ENCODE measurements at places on chromosomes 3 and 15.

GRCh38 chr15:74044267-74045110, 37.9 kb downstream of the GOLGA6A start:
- no peak for DNase-seq

DNA sequence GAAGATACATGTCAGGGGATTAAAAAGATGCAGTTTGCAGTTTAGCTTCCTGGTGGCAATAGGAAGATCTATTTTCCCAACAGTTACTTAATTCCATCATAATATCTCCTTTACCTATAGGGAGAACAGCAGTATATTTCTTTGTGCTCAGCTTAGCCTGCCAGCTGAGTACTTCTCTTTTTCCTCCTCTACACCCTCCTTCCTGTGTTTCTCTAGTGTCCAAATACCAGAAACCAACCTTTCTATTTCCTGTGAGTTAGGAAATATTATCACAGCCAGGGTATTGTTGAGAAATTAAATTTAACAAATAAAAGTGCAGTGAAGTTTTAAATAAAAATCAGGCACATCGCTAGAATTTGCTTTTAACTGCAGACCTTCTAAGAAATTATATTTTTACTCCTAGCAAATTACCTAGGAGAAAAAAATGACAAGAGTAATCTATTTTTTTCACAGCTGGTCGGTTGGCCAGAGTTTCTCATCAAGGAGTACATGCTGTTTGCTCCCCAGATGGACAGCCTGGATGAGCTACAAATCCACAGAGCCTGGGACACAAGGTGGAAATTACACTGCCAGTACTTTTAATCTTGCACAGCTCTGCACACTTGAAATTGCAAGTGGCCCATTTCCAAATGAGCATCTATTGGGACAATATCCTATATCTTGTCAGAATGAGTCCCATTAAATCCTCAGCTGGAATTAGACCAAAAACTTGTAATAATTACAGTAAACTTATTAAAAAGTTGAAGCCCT, 185.2 kb upstream of the CFAP20DC start:
- no peak for DNase-seq

GRCh38 chr3:89358281-89358680, 250.9 kb downstream of the EPHA3 start:
- DNase-seq, result no peak

- DNase-seq, result no peak
These were observed 19.5 kb downstream of the DNAJB11 start for GRCh38 chr3:186589856-186590579.

DNA sequence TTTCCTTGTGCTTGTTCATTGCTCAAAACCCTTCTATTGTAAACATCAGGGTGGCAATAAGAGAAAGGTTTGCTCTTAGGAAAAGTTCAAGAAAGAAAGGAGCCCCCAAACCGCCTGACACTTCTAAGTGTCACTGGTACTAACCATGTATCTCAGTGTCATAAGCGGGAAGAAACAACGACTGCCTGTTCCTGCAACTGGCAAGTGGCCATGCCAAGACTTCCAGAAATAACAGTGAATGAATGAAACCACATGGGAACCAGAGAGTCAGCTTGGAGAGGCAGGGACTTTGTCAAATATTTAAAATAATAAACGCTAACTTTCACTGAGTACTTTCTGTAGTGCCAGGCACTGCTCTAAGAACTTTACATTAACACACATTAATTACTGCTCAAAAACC, 1.1 kb downstream of the PLSCR2 start:
- no peak for DNase-seq

GRCh38 chr3:50264964-50265485, 3.9 kb upstream of the SEMA3B start:
- DNase-seq, result no peak

DNA sequence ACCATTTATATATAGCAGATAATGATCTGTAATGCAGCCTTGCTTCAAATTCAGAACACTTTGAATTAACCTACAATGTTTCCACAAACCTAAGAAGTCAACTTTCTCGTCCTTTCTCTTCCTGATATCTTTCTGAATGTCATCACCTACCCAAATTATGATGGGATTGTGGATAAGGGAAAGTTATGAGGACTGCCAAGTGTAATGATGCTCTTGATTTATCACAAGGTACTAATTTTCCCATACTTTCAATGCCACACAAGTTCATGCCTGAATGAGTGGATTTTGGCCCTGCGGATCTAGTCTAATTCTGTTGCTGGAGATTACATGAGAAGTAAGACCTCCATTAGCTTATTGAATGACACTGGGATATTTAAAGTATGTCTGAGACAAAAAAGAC, 82.6 kb upstream of the NANOGP8 start:
- DNase-seq, result no peak

DNA sequence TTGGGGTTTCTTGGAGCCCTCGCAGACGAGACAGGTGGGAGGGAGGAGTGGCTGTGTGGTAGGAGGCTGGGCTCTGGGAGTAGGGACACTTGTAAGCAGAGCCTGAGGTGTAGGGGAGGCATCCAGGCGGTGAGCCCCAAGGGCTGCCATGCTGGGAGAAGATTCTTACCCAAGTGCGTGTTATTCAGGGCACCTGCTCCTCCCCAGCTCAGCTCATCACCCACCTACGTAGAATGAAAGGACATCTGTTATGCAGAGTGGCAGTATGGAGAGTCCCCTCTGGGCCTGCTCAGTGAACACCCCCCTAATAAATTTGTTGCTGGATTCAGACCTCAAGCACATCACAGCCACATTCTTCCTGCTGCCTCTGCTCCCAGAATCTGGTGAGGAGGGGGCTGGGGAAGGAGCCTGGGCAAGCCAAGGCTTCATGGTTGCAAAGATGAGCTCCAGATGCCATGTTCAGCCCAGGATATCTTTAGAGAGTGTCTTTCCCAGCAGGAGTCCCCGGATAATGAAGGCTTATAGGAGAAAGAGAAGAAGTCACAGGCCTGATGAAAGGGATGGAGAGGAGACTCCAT, 261.8 kb downstream of the EPHB1 start:
- DNase-seq, result no peak

DNA sequence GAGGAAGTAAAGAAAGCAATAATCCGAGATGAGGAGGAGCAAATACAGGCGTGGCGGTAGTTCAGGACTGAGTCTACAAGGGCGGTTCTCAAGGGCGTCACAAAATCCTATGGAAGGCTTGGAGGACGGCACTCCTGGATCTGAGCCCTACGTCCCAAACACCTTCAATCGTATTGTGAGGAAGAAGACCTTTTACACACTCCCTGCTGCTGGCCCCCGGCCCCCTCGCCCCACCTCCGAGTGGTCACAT, 747 bp downstream of the PLD1 start:
- no peak for DNase-seq

- DNase-seq, result no peak
These were observed 75.1 kb downstream of the ATP10A start for GRCh38 chr15:25787855-25788520.

DNA sequence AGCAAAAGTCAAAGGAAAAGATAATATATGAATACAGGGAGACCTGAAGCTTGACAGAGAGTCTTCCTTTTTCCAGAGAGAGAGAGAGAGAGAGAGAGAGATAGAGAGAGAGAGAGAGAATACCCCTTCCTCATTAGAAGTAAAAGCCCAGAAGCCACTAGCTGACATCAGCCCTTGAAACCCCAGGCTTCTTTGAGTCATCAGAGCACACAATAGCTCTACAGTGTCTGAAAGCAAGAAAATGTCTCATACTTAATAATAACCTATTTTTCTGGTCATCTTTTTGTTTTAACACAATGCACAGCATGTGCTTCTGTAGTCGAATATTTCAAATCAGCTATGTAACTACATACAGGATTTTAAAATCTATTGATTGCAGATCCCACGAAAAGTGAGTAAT, 109.2 kb upstream of the NANOGP8 start:
- no peak for DNase-seq

DNA sequence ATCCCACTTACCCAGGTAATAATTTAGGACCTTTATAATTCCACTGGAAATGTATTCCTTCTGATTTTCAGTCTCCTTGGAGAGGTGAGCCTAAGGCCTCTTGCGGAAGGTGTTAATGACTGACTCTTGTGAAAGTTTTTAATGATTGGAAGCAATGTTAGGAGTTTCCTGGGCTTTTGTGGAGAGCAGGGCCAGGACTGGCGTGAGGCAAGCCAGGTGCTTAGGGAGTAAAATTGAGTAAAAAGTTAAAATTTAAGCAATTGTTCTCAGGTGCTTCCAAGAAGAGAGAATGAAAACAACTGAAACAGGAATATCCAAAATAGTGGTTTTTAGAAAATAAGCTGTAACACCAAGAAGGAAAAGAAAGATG, 130.6 kb upstream of the TGFBR2 start:
- DNase-seq, result no peak

DNA sequence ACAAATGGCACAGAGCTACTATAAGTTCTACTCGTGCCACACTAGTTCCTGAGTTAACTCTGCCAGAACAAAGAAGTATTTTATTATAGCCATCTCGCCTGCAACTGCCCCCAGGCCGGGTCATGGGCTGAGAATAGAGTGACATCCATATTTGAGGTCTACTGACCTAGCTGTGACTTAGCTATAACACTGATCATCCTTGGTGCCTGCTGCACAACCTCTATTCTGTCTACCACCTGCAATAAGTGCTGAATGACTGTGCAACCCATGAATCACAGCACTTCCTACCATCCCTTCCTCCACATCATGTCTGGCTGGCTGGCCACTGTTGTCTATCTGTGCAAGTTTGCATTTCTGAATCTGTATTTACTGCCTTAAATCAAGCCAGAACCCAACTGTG, 506.5 kb upstream of the TBL1XR1 start:
- DNase-seq, result no peak

DNA sequence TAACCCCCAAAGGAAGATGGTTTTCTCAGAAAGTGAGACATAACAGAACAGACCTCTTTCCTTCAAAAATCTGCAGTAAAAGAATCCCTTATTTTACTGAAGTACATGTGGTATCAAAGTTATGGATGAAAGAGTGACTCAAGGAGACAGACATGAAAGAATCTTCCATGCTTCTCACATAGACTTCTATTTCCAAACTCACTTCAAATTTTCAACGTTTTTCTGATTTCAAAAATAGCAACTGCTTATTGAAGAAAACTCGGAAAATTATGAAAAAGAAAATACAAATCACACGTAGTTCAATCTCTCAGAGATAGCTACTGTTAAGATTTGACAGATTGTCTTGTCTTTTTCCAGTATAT, 39.8 kb upstream of the TRA2B start:
- DNase-seq, result no peak

DNA sequence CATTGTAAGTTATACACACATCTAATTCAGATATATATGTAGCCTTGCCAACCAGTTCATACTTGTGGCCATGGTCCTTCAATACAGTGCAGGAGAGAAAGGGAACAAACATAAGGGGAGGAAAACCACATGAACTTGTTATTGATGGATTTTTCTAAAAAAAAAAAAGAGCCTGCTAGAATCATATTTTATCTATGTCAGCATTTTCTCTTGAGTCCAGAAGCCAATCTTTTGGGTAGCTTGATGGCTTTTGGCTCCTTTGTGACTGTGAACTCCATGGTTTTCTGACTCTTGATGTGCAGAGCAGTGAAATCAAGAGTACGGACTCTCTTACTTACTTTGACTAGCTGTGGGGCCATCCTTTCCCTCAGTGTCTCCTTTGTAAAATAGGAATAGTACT, 197.4 kb upstream of the DPH6 start:
- DNase-seq, result no peak

DNA sequence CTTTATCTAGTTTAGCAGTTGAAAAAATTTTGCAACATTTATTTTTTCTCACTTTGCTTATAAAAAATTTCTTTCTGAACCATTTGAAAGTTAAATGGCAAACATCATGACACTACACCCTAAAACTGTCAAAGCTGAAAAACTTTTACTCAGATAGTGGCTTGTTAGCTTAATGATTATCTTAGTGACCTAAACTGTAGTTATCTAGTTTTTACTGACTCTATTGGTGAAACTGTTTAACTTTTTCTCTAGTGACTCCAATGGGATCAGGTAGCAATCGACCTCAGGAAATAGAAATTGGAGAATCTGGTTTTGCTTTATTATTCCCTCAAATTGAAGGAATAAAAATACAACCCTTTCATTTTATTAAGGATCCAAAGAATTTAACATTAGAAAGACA, 13.3 kb downstream of the FBXO22 start:
- no peak for DNase-seq

GRCh38 chr15:57323806-57324589, 52.3 kb upstream of the CGNL1 start:
- DNase-seq, result no peak

- no peak for DNase-seq
These were observed 741.6 kb upstream of the CBLB start for GRCh38 chr3:106610362-106610959.

GRCh38 chr3:13652728-13653127, 103.8 kb downstream of the FBLN2 start:
- no peak for DNase-seq

DNA sequence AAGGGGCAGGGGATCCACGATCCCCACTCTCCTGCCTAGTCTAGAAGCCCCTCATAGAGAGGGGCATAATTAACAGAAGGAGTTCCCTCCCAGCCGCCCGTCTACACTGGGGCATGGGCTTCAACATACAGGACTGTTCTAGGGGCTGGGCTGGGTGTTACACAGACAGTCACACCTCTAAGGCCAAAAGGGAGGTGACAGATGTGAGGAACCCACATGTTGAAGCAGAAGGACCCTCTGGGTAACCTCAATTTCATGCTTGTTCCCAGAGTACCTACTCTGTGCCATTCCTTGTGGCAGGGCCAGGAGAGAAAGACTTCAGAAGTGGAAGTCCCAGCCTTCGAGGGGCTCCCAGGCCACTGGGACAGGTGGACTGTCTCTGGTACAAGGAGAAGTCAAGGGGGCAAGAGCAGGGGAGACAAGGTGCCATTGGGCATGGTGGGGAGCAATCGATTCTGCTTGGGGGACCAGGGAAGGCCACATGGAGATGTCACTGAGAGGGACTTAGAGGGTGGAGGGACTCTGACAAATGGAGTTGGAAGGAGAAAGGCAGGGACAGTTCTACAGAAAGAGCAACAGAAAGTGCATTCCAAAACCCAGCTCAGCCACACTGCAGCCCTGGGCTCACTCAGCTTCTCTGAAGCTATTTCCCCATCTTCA, 71.3 kb downstream of the CPN2 start:
- no peak for DNase-seq

DNA sequence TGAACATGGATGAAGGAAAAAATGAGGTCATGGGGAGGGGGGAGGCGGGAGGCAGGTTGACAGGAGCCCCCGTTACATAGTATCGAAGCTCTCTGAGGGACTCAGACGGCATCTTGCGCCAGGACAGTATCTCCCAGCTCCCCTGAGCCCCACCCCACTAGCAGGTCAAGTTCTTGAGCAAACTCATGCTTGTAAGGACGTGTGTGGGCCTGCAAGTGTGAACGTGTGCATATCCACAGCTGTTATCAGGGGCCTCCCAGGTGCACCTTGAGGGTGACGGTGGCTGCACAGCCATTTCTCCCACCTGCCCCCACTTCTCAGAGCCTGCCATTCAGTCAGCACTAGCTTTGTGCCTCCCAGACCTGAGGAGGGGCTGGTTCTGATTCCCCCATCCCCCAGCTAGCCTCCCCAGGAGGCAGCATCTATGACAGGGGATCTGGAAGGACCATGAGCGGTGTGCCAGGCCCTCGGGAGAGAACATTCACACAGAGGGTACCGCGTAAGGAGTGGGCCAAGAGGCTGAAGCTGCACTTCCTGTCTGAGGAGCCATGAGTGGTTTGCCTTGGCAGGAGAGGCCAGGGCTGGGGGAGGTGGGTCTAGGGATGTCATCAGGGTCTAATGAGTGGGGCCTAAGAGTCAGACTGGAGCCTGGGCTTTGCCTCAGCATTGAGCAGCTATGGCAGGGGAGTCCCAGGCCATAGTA, 2.9 kb downstream of the SEMA3F start:
- no peak for DNase-seq

GRCh38 chr3:58776231-58776630, 109.7 kb upstream of the FAM3D start:
- DNase-seq, result no peak
